ENCODE measurements at places on chromosomes 7 and 10.
A peak's percentile ranks its signal among the peaks of the same experiment; 100 is the strongest.

GRCh38 chr7:73521636-73522104 lies 423 bp downstream of the BAZ1B start:
- no peak for DNase-seq

DNA sequence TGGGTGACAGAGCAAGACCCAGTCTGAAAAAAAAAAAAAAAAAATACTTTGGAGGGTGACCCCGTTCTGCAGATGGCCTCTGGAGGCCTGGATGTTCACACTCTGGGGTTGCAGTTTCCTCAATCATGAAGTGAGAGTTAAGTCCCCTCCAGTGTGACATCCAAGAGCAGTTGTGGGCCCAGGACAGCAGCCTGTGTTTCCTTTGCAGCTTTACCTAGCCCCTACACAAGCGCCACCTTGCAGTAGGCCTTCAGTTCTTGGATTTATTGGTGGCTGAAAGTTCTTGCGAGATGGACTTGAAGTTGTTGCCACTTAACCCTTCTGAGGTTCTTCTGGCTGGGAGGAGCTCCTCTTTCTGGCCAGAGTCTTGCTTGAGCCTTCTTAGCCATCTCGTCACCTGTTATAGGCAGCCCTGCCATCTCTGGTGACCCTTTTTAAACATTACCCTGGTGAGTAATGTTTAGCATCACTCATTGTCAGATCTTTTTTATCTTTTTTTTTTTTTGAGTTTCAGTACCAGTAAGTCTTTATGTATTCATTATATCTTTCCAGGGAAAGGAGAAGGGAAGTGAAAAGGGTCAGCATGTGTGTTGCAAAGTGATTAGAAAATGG lies 3.4 kb upstream of the ACTR3C start:
- DNase-seq: no peak

- no peak for DNase-seq
Observed at GRCh38 chr7:28151965-28152364, 28.6 kb downstream of the JAZF1 start.

DNA sequence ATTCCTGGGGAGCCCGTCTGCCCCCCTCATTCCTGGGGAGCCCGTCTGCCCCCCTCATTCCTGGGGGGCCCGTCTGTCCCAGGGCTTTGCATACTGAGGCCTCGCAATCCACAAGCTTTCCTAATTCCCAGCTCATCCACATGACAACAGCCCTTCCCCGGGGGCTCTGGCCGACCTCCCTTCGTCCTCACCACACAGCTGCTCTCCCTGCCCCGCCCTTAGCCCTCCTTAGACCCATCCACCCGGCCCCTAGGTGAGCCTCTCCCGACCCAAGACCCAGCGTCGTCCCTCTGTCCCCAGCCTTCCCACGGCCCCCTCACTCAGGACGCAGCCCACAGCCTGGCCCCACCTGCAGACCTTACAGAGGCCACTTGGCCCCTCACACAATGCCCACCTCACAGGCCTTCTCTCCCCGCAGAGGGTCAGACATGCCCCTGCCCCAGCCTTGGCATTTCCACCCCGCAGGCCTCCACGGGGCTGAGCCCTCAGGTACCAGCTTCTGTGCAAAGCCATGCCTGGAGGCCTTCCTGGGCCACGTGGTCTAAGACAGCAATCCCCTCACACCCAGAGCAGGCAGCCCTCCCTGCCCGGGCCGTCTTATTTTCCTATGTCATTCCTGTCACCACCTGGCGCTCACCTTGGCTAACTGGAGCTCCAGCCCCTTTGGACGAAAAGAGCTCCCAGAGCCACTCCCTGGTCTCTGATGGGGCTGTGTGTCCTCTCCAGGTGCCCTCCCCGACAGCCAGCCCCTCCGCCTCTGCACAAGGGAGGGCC lies 3.5 kb upstream of the FAM20C start:
- DNase-seq: no peak

GRCh38 chr10:79446758-79447084 lies 1.3 kb upstream of the ZCCHC24 start:
- DNase-seq: no peak

- peak; percentile 60 for DNase-seq
Observed at GRCh38 chr10:121351540-121351939, 246.7 kb downstream of the FGFR2 start.

DNA sequence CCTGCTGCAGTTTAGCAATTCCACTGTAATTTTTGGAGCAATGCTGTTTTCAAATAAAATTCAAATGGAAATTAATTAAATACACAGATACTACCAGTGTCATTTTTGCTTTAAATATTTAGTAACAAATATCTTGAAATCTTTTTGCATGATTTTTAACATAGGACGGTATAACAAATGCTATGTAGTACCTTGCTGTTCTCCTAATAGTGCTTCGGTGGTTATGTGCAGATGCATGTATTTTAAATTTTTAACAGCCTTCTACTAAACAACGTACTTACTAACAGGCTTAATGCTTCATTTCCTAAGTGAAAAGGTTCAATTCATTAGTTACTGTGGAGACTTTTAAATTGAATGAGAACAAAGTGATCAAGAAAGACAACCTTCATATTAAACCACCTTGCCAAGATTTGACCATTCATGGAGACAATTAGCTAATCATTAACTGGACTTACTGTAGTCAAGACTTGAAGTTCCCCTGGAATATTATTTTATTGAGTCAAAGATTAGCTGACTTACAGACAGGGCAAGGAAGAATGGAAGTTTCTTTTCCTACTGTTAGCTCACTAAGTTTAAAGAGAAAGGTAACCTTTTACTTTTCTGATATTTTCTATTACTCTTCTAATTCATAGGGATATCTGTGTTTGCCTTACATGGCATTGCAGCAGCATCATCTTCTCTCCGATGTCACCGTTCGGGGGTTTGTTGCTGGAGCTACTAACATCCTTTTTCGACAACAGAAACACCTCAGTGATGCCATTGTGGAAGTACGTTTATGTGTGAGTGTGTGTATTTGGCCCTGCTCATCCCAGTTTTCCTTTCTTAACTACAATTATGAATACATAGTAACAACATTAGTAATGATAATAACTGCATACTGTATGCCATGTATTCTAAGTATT lies 74.3 kb downstream of the AVL9 start:
- no peak for DNase-seq

GRCh38 chr10:28684986-28685580 lies 7.8 kb downstream of the BAMBI start:
- DNase-seq: no peak

- no peak for DNase-seq
Observed at GRCh38 chr7:138602451-138602850, 98.7 kb downstream of the SVOPL start.

DNA sequence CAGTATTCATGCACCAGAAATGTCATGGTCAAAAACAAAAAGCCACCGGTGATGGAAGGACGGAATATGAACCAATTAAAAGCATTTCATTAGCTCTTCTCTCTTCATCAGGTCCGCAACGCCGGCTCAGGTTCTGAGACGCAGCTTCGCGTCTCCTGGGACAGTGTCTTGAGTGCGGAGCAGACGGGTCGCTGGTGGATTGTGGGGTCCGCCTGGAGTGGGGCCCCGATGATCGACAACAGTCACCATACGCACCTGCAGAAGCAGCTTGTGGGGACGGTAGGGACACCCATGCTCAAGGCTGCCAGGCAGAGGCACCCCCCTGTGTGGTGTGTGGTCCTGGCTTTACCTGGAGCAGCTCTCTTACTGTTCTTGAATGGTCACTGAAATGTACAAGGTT lies 13.4 kb downstream of the NOM1 start:
- no peak for DNase-seq

- no peak for DNase-seq
Observed at GRCh38 chr10:50407076-50407801, 155.9 kb upstream of the ASAH2 start.

DNA sequence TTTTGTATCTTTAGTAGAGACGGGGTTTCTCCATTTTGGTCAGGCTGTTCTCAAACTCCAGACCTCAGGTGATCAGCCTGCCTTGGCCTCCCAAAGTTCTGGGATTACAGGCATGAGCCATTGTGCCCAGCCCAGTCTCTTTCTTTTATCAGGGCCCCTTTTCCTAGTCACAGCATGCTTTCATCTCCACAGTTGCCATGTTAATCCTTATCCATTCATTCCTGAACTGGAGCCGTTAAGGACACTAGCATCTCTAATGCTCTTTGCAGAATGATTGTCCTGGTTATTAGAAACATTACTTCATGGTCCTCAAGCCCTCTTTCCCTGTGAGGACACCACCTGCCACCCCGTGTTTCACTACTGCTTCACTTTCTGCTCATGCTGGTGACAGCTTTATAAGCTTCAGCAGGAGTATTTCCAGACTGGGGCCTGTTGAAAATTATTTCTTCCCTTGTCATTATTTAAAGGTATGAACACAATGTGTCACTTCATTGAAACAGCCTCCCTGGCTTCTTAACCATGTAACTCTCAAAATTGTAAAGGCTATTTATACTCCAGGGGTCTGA lies 313.9 kb downstream of the BMPER start:
- no peak for DNase-seq

GRCh38 chr10:112094984-112095383 lies 88.6 kb downstream of the GPAM start:
- DNase-seq: no peak

GRCh38 chr7:100472854-100473499 lies 6.0 kb downstream of the TSC22D4 start:
- DNase-seq: no peak

DNA sequence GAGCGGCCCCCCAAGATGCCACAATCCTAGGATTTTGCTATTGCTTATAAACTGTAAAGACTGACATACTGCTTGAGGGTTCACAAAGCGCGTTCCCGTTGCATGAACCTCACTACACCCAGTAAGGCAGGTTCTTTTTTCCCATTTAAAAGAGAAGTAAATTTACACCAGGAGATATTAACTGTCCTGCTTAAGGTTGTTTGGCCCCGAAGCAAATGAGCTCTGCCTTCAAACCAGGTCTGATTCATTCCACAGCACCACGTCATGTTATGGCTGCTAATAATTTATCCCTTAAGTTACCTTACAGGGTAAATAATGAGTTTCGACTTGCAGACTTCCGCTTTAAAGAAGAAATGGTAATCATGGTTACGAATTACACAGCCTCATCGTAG lies 559 bp upstream of the FKBP14 start:
- DNase-seq: no peak

DNA sequence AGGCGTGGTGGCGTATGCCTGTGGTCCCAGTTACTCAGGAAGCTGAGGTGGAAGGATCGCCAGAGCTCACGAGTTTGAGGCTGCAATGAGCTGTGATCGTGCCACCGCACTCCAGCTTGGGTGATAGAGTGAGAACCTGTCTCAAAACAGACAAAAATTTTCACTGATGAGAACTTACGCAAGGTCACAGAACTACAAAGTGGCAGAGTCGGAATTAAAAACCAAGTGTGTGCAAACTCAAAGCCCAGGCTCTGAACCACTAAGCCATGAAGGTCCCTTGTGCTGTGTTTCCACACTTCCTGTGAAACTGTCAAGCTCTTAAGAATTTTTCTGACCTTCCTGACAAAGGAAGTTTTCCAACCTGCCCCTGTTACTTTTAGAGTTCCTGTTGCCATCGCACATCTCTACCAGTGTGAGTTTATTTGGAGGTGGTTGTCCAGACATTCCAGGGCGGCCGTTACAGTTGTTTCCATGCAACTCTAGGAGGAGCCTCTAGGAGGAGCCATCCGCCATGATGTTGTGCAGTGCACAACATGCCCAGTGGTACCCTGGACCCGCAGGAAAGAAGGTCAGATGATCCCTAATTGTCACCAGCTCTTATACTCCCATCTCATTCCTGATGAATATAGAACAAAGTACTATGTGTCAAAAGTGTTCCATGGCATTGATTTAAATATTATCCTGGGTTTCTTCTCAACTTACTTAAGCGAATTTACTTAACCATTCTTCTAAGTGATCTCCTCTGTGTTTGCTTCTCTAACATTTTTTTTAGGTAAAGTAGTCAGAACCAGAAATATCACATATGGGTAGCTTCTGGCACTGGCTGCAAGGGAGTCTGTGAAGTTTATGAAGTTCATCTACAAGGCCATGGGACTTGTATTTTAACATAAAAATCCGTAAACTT lies 49.0 kb upstream of the LYZL1 start:
- no peak for DNase-seq

- DNase-seq: no peak
Observed at GRCh38 chr7:133165001-133165400, 83.1 kb upstream of the CHCHD3 start.

DNA sequence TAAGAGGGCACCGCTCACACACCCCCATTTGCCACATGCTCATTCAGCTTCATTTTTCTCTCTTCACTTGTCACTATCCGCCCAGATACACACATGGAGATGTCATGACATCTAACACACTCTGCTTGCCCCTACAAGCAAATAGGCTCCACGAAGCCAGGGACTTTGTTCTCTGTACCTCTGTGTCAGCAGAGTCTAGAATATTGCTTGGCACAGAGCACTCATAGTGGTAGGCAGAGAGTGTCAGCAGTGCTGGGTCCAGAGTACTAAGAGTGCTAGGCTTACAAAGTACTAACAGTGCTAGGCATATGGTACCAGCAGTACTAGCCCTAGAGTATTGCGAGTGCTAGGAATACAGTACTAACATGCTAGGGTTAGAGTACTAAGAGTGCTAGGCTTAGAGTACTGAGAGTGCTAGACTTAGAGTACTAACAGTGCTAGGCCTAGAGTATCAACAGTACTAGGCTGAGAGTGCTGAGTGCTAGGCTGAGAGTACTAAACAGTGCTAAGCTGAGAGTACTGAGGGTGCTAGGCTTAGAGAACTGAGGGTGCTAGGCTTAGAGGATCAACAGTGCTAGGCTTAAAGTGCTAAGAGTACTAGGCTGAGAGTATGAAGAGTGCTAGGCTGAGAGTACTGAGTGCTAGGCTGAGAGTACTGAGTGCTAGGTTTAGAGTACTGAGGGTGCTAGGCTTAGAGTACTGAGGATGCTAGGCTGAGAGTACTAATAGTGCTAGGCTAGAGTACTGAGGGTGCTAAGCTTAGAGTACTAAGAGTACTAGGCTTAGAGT lies 166.1 kb downstream of the PRKAG2 start:
- DNase-seq: no peak

DNA sequence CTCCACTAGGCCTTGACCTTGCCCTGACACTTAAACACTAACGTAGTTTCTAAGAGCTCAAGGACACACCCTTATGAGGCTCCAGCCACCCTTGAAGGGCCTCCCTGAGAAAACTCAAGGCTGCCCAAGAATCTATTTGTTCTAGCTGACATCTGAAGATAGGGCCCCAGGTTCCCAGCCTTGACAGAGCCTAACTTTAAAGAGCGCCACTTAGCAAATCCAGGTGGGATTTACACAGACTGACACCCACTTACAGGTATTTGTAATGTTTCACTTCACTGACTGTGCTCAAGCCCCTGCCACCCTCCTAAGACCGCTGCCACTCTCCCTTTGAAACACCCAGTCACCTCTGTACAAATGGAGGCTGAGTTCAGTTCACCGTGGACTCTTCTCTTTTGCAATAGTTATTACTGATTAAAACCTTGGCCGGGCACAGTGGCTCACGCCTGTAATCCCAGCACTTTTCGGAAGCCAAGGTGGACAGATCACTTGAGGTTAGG lies 90.4 kb downstream of the SVOPL start:
- DNase-seq: no peak

DNA sequence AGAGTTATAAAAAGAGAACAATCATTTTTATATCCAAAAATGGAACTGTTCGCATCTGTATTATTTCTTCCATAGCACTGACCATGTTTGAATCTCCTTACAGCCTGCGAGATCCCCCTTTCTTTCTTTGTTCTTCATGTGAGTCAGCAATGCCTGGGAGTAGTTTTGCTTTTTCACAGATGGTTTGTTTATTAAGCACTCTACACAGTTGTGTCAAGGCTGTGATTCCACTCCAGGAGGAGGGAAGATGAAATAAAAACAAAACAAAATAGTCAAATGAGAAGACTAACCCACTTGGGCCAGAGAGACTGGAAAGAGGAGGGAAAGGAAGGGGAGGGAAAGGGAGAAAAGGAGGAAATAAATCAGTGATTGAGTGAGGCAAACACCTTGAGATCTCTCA lies 7.8 kb downstream of the LIPF start:
- no peak for DNase-seq

Data from left hindlimb (tissue), 1 donor.